NCI-H524 (cell line): ENCODE measurements at places on chromosomes 16 and 17.
A peak's percentile ranks its signal among the peaks of the same experiment; 100 is the strongest.

DNA sequence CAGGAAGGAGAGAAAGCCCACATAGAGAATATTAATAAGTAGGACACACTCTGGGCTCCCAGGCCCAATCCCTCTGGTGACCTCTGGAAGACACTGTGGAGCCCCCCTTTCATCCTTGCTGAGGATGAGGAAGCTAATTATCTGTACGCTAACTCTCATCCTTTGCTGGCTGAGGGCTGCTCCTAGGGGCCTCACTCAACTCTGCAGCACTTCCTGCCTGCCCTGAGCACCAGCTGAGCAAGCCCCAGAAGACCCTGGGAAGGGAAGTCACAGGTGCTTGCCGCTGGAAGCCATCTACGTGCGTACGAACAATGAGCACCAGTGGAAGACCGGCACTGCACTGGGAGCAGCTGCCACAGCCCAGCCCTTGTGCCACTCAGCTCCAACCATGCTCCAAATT is 145.8 kb upstream of the CDH5 start:
- DNase-seq: no peak

GRCh38 chr17:72370819-72371218 is 250.0 kb downstream of the SOX9 start:
- no peak for DNase-seq

DNA sequence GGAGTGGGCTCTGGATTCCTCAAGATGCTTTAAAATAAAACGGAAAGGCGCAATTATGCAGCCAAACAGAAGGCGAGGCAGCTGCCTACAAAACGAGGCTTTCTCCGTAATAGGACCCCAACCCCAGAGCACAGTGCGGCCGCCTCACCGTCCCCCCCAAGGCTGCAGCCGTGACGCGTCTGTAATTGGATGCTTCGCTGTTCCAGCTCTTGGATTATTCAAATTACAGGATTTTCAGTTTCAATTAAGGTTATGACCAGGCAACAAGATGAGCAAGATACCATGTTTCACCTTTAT is 37.3 kb upstream of the ABR start:
- DNase-seq: no peak

DNA sequence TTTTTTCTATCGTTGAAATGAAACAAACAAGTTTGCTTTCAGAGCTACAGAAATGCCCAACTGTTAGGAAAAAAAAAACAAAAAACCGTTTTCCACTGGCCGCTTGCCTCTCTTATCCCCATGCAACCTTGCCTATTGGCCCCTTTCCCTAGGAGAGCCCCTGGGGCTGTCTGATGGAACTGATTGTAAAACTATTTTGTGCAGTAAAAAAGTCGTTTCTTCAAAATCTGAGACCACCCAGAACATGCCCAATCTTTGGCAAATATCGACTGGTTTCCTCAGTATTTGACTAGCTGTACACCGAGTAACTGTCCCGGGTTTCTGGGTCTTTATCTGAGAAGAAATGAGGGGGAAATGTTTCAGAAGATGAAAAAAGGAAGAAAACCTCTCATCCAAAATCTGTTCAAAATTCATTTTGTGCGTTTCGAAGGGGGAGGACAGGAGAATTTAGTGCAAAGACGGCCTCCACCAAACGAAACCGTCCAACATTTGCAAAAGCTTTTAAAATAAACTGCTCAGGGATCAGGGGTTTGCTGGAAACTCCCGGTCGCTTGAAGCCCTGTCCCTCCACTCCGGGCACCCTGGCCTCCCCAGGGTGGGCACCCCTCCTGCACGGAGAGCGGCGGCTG is 1.1 kb upstream of the GNAO1 start:
- no peak for DNase-seq

GRCh38 chr17:81489012-81489997 is 23.3 kb downstream of the ACTG1 start:
- DNase-seq: no peak

GRCh38 chr16:19735074-19735867 is 17.2 kb downstream of the IQCK start:
- no peak for DNase-seq

DNA sequence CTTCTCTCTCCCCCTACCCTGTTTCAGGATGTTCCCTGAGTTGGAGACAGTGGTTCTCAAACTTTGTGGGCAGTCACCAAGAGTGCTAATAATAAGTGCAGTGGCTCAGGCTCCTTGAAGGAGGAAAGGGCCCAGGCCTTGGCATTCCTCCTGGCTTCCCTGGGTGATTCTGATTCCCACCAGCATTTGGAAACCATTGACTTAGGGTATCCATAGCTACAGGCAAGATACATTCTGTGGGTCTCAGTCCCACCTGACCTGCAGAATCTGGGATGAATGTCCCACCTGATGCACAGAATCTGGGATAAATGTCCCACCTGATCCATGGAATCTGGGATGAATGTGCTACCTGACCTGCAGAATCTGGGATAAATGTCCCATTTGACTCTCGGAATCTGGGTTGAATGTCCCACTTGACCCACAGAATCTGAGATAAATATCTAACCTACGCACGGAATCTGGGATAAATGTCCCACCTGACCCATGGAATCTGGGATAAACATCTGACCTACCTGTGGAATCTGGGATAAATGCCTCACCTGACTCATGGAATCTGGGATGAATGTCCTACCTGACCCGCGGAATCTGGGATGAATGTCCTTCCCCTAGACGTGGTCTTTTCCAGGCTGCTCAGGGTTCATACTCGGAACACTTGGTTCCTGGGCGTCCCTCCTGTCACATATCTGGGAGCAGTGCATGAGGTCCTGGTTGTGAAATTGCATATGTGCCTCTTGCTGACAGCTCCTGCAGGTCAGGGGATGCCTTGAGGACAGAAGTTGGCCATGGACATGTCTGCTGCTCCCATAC is 136.7 kb upstream of the HS3ST2 start:
- no peak for DNase-seq

DNA sequence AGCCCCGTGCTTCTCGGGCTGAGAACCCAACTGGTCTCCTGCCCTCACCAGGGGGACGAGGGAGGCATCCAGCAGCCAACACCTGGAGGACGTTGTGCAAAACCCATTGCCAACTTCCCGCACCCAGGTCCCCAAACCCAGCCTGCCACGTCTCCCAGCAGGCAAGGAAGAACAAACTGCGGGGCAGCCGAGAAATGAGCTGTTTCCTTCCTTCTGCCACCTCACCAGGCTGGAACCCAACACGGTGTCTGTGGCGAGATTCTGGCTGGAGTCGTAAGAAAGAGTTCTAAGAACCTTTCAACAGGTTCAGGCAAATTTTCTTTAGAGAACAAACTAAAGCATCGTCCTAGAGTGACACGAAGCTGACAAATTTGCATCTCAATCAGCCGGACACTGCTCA is 3.6 kb downstream of the SLC43A2 start:
- no peak for DNase-seq

GRCh38 chr16:12900156-12900555 is 1.2 kb upstream of the SHISA9 start:
- DNase-seq: peak; percentile 57

- DNase-seq: peak; percentile 10
Measured at GRCh38 chr17:66347661-66348514, 45.5 kb downstream of the PRKCA start.

DNA sequence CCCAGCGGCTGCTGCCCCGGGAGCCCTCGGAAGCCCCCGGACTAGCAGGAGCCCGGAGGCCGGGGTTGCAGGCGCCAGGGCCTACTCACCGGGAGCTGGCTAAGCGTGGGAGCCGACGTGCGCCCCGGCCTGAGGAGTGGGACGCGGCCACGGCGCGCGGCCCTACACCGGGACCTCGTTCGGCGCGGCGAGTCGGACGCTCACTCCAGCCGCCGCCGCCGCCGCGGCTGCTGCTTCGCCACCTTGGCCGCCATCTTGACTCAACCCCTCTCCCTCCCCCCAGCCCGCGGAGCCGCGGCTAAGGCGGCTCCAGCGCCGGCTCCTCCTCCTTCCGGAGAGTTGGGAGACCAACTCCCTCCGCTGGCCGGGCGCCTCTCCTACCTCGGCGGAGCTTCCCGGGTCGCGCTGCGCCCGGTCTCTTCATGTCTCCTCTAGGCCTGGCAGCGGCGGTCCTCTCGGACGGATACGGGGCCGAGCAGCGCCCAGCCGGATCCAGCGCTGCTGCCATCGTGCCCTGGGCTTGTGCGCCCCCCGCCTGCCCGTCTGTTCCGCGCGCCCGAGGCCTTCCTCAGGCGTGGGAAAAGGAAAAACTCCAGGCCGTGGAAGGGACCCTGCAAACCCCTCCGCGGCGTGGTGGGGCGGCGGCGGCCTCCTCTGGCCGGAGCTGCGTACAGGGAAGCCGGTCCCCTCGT is at the start of gene NCOR1:
Gene NCOR1, minus strand, starts transcription at position 262 of the 692 bp plus-strand sequence. CDS start 20,965 bp downstream, outside the sequence.
- DNase-seq: peak; percentile 88

DNA sequence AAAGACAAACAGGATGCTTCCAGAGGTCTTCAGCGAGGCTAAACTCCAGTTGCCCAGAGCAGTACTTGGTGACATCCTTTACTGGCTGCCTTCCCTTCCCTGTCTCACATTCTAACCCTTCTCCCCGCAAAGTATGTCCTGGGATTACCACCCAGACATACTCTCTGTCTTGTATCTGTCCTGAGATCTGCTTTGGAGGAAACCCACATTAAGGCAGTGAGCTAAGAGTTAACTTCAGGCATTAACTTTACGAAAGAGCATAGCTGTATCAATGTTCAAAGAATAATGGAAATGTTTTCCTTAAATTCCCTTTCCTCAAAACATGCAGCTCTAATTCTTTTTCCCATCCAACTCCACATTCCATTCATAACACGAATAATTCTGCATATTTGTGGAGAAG is 385.2 kb downstream of the NPIPA8 start:
- DNase-seq: no peak
